ENCODE measurements at places on chromosomes 6 and 20. TPM values are rescaled to one million over a fixed set of nuclear protein-coding genes. Genes with fewer than 3 reads are reported as not detected.

The ZNF343 gene
- polyA plus RNA-seq: 16.5 TPM

The OPN5 gene
- not detected for polyA plus RNA-seq

The CNBD2 gene
- 0.76 TPM for polyA plus RNA-seq

The SIGLEC1 gene
- polyA plus RNA-seq: 1.6 TPM

The MCHR2 gene
- polyA plus RNA-seq: not detected

DNA sequence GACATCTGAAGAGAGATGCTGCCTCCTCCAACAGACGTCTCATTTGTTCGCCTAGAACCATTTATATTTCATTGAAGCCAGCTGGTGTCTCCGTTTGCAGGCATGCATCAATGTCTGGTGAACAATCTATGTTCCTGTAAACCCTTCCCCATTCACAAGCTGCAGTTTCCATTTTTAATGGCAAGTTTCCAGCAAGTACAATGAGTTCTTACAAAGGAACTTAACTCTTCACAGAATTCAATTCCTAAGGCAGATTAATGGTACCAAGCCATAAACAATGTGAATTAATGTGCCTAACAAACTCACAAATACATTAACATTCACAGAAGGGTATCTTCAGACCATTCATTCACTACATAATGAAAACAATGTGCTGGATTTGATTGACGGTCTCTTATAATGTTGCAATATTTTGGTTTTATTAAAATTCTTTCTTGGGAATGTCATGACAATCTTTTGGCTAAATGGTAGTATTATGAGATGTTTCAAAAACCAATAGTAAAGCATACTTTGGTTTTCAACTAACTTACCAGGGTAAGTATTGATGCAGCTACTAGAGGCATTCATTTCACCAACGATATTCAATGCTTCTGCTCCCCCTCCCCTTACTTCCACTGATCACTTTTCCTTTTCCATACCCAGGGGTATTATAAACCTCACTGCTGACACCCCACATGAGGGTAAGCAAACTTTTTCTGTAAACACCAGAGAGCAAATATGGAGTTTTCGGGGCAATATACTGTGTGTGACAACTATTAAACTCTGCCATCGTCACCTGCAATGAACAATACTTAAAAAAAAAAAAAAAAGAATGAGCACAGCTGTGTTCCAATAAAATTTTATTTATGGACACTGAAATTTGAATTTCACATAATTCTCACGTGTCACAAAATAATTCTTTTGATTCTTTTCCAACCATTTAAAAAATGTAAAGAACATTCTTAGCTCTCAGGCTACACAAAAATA, 4.2 kb downstream of the AKIRIN2 start:
- no peak for DNase-seq

- DNase-seq: peak; percentile 29
Observed at GRCh38 chr6:157269261-157269794, 54.0 kb downstream of the TMEM242 start.

DNA sequence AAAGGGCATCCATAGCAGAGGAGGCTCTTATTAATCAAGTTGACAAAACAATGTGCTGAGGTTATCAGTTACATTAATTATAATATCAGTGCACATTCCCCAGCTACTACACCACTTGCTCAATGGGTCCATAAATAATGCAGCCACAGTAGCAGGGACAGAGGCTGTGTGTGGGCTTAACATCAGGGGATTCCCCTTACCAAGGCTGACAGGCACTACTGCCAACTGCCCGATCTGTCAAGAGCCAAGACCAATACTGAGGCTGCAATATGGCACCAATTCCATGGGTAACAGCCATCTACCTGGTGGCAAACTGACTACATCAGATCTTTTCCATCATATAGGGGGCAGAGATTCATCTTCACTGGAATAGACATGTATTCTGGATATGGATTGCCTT, 22.0 kb downstream of the CD164 start:
- no peak for DNase-seq

- DNase-seq: no peak
Observed at GRCh38 chr20:63578224-63579016, 4.4 kb upstream of the HELZ2 start.

DNA sequence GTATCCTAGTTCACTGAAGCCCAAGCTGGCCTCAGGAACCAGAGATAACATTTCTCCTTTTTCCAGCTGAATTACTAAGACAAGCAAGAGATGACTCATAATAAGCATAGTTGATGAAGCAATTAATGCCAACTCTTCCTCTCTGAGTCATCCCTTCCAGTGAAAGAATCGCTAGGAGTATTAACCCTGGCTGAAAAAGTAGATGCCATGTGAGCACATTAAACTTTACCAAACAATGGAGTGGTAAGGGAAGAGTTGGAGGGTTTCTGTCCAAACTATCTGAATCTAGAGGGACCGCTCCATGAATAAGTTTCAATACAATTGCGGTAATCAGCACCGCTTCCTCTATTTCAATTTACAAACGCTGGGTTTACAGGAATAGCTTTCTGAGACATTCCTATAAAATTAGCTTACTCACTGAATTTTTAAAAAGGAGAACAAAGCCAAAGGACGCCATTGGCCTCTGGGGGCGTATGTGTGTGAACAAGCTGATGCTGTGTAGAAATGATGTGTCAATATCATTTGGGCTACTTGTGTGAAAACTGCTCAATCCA, 48.3 kb downstream of the ATXN1 start:
- no peak for DNase-seq

- DNase-seq: no peak
Observed at GRCh38 chr20:50048420-50049166, 64.4 kb downstream of the UBE2V1 start.

GRCh38 chr20:63694584-63695423, 1.6 kb upstream of the TNFRSF6B start:
- DNase-seq: no peak

- no peak for DNase-seq
Observed at GRCh38 chr6:80769106-80769505, 662.6 kb downstream of the BCKDHB start.

DNA sequence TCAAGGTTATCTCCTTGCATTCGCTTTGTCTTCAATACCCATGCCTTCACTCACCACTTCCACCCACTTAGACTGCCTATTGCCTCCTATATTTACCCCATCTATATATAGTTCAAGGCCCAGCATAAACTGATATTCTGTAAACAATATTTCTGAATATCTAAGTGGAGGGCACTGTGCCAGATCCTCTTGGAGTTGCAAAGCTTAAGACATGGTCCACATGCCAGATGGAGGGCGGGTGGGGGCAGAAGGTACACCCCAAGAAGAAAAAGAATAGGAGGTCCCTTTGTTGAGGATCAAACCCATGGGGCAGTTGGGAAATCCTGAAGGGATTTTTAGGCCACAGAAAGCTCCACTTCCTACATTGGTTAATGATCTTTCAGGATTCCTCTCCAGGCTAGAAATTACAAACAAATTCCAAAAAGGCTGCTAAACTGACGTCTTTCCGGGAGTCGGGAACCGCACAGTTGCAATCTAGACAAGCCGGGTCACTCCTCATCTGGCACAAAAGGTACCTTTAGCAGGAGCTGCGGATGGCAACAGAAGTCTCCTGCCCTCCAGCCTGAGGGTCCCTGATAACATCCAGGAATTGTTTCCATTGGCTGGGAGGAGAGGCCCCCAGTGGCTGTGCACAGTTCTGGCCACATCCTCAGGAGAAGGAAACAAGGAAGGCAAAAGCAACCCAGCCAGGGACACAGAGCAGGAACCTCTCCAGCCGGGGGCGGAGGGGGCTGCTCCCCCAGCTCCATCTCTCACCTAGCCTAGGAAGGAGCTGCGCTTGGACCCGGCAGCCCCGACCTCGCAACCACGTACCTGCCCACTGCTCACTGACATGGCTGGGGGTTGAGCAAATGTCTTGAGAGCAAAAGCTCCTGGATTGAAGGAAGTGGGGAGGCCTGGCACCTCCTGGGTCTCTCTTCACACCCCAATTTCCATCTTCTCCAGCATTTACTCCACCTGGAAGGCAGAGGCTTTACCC, 5.9 kb upstream of the LPIN3 start:
- no peak for DNase-seq

- DNase-seq: no peak
Observed at GRCh38 chr6:150930841-150931240, 65.3 kb downstream of the MTHFD1L start.

- DNase-seq: no peak
Observed at GRCh38 chr6:43302126-43302525, 4.1 kb downstream of the SLC22A7 start.

DNA sequence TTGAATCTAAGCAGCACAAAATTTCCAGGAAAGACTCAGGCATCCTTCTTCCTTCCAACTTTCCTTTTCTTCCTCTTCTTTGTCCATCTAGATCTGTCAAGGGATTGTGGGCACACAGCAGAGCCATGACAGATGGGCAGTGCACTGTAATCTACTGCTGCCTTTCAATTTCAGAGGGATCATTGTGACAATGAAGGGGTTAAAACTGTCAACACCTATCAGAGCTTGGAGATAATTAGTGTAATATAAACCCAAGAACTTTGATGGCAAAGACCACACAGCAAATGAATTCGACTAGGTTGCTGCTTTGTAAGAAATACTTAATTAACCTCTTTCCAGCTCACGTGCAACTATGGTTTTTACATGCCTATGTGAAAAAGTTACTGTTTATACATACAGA, 55.0 kb downstream of the SAMD5 start:
- no peak for DNase-seq

DNA sequence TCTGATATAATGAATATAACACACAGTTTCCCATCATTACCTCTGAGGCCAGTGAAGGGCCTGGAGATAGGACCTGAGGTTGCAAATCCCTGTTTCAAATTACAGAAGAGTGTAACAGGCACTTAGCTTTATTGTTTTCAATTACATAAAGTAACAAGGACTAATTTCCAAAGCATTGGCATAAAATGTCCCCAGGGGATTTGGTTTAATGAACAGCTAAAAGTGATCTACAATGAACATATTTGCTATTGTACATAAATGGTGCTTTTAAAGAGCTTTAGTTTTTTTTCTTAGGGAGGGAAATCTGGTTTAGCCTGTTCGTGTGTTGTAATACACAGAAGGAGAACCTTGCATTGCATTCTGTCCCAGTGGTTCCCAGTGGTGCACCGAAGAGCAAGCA, 54.4 kb downstream of the HMGN3 start:
- DNase-seq: peak; percentile 36

DNA sequence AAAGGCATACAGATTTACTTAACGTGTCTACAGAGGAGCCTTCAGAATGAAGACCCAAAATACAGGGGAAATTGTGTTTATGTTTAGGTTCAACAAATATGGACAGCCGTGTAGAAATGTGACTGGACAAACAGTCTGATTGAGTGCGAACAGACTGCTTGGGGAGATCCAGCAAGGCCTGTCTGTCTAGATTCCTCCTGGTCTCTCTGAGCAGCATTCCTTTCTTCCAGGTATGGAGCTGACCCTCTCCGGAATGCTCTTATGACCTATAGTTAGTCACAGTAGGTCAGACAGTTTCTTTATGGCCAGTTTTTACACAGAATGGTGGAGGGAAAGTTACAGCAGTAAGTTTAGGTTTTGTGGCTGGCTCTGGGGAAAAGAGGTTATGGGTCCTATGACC, 9.0 kb downstream of the RIN2 start:
- DNase-seq: no peak

- DNase-seq: no peak
Observed at GRCh38 chr20:53301869-53302268, 291.8 kb downstream of the ZNF217 start.

DNA sequence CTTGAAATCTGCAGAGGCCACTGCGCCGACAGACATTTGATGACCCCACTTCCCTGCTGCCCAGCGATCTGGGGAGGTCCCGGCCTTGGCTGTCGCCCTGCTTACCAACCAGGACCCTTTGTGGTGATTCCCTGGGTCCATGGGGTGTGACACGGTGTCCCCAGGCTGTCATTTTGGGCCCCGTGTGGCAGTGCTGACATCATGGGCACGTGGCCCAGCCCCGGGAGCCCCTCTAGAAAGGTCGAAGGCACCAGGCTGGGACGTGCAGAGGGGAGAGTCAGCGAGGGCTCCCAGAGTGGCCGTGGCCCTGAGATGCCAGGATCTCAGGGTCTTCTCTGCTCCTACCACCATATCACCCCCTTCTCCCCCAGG, 170.0 kb downstream of the TAF4 start:
- DNase-seq: no peak

DNA sequence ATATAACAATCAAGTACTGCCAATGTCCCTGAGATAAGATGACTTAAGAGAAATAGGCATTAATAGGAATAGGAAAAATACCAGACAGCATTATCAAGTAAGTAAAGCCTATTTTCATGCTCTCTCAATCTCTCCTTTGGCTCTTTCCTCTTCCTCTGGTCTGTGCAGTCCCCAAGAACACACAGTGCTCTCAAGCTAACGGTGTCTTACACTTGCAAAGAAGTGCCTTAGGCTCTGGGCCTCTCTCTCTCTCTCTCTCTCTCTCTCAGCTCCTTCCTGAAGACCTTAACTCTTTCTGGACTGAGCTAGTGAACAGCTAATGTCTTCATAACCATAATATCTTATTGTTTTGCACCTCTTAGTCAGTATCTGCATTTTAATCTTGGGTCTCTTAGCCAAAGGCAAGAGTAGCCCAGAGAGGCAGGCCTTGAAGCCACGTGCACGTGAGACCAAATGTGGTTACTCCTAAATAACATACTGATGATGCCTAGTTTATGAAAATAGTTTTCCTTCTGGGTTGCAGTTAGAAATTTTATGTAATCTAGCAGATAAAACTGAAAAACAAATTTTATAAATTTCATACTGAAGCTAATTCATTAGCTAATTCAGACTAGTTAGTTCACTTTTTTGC, 70.8 kb downstream of the TPD52L1 start:
- no peak for DNase-seq

GRCh38 chr20:10730629-10731183, 56.9 kb upstream of the JAG1 start:
- DNase-seq: no peak

- peak; percentile 55 for DNase-seq
Observed at GRCh38 chr20:32031007-32031958, 20.8 kb upstream of the HCK start.
